ENCODE measurements at places on chromosomes 6 and 20.

GRCh38 chr20:31543966-31544598, 29.8 kb downstream of the HM13 start:
- DNase-seq = no peak

GRCh38 chr20:22688485-22688884, 104.1 kb upstream of the FOXA2 start:
- no peak for DNase-seq

- no peak for DNase-seq
Observed at GRCh38 chr20:61982951-61983315, 82.7 kb downstream of the TAF4 start.

DNA sequence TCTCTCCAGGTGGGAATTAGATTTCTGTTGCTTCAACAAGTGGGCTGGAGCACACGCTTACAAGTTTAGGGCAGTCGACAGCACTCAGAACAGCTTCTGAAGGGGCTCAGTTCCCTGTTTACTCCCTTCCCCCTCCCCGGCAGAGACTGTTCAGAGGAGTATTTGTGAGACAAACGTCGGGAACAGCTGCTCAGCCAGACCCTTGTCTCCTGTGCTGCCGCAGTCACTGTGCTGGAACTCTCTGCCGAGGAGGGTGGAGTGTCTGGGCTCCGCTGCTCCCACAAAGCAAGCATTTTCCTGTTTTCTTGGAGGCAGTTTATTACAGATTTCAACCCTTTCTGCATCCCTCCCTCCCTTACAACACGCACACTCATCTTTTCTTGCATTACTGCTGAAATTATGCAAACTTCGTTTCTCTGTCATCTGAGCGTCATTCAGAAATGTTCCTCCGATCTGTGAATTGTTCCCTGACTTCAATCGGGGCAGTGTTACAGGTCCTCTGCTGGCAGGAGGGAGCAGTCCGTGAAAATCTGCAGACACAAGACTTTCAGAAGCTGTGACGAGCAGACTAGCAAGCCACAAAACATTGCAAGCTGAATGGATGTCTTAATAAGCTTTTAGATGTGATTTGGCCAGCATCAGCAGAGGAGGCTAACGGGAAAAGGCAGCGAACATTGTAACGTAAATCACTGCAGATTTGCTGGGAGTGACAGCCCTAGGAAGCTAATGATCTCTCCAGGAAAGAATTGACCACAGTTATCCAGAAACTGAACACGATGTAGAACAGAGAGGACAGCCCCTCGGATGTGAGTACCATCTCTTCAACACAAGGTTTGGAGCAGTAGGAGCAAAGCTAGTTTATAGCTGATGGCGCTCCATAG, 76.2 kb downstream of the LYRM2 start:
- DNase-seq = no peak

GRCh38 chr6:111536910-111537527, 54.0 kb upstream of the REV3L start:
- no peak for DNase-seq

DNA sequence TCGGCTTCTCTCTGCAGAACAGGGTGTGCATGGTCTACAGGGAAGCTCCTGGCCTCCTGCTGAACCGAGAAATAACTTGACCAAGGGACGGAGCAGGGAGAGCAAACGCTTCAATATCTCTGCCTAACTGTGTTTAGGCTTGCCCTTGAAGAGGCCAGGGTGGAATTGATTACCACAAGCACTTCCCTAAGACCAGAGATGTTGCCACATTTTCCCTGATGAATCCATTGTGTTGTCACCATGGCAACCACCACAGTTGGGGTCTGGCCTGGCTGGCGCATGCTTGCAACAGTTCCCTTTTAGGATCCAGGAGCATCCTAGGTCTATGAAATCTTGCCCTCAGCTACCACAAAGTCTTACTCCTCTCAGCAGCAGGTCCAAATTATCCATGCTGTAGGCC, 213.5 kb upstream of the SULF2 start:
- DNase-seq = no peak

DNA sequence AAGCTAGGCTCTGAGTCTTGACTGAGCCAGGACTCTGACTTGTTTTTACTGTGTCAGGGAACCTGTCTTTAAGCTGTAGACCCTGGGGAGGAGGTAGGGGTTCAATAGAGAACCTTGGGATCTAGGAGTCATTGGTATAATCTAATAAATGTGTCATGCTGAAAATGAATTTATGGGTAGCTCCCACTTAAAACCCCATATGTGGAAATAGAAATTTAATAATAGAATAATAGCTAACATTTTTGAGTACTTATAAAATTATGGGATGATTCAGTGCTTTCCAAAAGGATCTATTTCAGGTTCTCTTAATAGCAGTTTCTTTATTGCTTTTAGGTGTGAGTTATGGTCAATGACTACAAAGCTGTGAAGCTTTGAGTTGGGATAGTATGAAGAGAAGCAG, 41.7 kb downstream of the CTNNBL1 start:
- DNase-seq = no peak

DNA sequence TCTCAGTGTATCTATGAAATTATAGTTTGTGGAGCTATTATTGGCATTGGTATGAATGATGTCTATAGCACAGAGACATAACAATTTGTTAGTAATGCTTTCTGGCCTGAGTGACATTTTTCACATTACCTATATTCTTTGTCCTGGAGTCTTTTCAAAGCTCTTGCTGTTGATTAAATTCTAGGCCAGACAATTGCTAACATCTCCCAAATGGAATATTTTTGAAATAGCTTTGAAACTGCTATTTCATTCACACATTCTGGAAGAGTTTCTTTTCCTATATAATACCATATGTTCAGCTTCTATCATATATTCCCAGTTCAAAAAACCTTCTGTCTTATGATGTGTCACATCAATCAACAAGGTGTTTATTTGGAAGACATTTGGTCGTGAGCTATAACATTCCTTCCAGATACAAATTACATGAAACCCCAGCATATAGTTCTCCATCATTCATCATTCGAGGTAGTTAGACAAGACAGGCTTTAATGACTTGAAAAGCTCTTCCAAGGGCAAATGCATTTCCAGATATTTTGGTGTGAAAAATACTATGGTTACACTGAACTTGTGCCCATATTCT, 452.8 kb downstream of the KHDRBS2 start:
- DNase-seq = no peak

GRCh38 chr6:109342506-109342905, 39.8 kb downstream of the CD164 start:
- no peak for DNase-seq

DNA sequence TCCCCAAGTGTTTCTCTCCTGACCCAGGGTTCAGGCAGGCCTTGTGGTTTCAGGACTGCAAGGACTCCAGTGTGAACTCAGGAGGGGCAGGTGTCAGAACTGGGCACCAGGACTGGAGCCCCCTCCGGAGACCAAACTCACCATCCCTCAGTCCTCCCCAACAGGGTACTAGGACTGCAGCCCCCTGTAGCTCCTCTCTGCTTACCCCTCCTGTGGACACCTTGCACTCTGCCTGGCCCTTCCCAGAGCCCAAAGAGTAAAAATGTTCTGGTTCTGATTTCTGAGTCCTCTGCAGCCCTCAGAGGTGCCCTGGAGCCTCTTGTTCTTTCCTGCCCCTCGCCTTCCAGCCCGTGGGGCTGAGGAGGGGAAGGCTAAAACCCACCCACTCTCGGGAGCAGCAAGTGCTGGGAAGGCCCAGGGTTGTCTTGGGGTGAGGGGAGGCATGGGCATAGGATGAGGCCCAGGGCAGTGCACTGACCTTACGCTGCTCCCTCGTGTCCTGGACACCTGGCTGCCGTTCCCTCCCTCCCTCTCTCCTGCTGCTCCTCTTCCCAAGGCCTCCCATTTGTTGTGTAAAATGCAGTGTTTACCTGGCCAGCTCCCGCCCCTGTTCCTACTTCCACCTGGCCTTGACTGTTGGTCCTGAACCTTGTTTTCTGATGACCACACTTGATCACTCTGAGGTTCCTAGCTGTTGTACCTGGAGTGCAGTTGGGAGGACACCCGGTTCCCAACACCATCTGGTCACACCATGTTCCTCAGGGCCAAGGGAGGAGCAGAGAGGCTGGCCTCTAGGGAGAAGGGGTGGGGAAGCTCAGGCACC, 9.9 kb downstream of the CNPY3 start:
- no peak for DNase-seq

DNA sequence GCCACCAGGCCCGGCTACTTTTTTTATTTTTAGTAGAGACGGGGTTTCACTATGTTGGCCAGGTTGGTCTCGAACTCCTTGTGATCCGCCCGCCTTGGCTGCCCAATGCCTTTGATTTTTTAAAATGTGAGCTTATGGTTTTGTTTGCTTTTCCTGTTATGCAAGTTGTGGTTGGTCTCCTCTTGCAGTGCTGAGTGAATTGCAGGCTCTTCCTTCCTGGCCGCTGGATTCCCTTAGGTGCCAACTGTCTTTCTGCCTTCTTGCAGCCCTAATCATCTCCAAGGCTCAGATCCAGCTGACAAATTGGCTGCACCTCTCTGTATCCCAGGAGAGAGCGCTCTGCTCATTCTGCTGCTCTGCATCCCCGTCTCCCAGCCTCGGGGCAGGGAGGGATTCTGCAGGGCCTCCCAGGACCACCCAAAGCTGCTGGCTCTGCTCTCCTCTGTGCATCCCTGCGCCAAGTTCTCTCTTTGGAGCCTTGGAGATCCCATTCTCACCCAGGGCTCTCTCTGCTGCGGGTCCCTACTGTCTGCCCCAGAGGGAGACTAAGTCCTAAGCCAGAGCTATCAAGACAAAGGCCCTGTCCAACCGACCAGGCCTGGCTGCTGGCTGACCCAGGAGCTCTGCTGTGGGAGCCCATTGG, 14.1 kb upstream of the EMILIN3 start:
- DNase-seq = no peak

DNA sequence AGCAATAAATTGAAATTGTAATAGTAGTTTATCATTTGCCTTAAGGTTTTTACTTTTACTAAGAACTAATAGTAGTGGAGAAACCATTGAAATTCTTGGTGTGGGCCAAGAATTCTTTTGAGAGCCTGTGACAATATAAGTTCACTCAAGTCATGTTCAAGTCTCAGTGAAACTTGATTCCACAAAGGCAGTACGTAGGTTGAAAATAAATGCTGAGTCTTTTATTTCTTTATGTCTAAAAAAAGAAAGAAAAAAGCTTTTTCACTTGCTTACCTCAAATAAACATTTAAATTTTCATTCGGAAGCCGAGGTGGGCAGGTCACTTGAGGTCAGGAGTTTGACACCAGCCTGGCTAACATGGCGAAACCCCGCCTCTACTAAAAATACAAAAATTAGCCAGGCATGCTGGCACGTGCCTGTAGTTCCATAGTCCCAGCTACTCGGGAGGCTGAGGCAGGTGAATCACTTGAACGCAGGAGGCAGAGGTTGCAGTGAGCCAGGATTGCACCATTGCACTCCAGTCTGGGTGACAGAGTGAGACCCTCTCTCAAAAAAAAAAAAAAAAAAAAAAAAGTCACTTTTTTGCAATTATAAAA, 57.8 kb upstream of the NELFCD start:
- no peak for DNase-seq

DNA sequence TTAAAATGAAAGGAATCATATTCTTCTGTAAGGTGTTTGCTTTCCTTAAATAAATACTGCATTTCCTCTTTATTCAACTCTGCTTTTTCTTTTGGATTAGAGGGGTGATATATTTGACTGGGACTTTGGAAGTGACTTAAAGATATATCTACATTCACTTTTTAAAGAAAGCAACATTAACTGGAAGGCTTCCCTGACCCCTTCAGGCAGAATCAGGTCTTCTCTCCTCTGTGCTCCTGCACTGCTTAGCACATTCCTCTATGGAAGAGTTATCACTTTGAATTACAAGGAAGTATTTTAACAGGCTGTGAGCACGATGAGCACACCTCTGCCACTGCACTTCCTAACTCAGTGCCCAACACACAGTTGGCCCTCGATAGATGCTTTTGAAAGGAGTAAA, 59.2 kb upstream of the POU3F2 start:
- DNase-seq = no peak

GRCh38 chr6:2655844-2656433, 94.8 kb downstream of the MYLK4 start:
- DNase-seq = no peak

GRCh38 chr6:138374230-138374629, 3.5 kb upstream of the SMIM28 start:
- no peak for DNase-seq

- DNase-seq = no peak
Observed at GRCh38 chr6:150252714-150253444, 110.0 kb downstream of the PPP1R14C start.

DNA sequence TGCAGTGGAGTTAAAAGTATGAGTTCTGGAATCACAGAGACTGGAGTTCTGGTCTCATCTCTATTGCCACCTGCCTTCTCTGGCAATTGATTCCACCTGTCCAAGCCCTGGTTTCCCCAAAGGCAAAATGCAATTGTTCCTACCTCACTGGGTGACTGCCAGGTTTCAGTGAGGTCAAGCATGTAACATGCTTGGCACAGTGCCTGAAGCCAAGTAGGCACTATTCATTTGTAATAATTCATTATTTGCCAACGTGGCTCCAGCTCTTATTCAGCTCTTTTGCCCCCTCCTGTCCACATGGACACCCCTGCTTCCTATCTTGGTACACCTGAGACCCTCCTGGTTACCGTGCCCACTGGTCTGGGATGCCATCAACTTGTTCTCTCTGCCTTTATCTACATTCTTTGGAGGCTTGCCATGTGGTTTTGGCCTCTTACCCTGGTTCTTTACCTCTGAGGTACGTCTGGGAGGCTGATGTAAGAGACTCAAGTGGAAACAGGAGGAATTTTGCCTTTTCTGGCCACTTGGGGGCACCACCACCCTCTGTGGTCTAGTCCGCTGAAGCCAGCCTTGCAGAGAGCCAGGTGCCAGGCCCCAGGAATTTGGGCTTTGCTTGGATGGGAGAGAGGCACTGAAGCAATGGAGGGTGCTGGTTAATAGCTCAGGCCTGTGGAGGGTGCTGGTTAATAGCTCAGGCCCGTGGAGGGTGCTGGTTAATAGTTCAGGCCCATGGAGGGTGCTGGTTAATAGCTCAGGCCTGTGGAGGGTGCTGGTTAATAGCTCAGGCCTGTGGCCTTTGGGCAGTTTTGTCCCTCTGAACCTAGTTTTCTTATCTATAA, 1.7 kb downstream of the KCNK15 start:
- DNase-seq = peak; percentile 35

GRCh38 chr20:39381595-39381994, 419.5 kb downstream of the DHX35 start:
- DNase-seq = no peak

DNA sequence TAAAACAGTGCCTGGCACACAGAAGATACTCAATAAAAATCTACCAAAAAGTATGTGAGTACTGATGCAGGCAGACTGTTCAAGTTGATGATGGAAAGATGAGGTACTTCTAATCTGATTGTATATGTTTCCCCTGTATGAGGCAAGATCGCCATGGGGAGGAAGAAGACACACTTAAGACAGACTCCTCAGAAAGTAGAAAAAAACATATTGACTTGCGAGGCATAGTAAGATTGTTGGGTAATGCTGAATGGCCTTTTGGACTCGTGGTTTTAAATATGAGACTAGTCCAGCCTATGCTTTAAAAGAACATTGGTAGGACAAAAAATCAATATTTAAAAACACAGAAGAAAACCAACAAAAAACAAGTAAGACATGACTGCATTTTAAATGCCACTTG, 72.6 kb downstream of the SHPRH start:
- DNase-seq = no peak
